ENCODE measurements at places on chromosomes 2 and 18.
A peak's percentile ranks its signal among the peaks of the same experiment; 100 is the strongest.

DNA sequence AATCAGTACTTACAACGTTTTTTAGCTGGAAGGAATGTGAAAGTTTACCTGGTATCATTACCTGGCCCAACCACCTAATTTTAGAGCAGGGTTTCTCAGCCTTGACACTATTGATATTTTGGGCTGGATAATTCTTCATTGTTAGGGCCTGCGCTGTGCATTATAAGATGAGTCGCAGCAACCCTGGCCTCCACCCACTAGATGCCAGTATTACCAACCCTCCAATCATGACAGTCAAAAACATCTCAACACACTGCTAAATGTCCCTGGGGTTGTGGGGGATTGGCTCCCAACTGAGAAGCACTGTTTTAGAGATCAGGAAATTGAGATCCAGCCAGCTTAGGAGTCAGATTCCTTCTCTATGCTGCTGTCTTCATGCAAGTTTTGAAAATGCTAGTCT, 265.3 kb upstream of the TCF4 start:
- no peak for DNase-seq

DNA sequence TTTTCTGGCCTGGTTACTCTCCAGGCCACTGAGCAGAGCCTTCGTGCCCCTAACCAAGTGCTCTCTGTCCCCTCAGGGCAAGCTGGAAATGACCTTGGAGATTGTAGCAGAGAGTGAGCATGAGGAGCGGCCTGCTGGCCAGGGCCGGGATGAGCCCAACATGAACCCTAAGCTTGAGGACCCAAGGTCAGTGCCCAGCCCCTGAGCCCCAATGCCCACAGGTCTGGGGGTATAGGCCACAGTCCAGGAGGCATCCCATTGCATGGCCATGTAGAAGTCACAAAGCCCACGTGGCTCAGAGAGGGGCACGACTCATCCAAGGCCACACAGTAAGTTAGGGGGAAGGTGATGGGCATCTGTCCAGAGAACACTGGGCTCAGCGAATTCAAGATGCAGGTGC, 227.6 kb downstream of the DYSF start:
- no peak for DNase-seq

GRCh38 chr2:132417430-132418035, 928 bp downstream of the GPR39 start:
- no peak for DNase-seq

DNA sequence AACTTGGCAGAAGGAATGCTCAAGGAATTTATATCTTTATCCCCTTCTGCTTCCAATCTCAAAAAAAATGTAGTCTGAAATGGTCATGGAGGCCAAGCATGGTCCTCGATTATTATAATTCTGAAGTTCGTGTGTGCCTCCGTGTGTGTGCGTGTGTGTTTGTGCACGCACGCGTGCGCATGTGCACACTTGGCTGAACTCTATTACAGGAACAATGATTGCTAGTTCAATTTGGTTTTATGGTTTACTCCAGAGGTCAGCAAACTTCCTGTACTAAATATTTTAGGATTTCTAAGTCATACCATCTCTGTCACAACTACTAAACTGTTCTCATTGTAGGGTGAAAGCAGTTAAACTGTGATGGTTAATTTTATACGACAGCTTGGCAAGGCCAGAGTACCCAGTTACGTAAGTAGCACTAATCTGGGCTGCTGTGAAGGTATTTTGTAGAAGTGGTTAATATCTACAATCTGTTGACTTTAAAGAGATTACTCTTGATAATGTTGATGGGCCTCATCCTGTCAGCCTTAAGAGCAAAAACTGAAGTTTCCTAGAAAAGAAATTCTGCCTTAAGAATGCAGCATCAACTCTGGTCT, 5.8 kb upstream of the MARCHF7 start:
- DNase-seq = no peak

- no peak for DNase-seq
Observed at GRCh38 chr2:241859436-241860183, 916 bp upstream of the PDCD1 start.

- no peak for DNase-seq
Observed at GRCh38 chr18:57775937-57776336, 27.2 kb downstream of the ATP8B1 start.

DNA sequence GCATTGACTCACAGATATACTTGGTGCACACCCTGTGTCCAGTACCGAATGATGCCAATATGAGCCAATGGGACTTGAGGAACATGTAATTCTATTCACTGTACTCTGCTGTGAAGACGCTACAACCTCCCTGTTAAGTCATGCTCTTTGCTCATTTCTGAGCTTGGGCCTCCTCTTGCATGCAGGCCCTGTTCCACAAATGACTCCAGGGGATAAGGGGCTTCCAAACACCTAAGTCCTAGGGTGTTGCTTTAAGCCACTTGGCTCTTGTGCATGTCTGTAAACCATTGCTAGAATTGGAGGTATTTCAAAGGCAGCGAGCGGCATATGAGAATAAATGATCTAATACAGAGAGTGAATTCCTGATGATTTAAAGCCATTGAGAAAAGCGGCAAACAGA, 105.9 kb upstream of the THOC1 start:
- DNase-seq = no peak

DNA sequence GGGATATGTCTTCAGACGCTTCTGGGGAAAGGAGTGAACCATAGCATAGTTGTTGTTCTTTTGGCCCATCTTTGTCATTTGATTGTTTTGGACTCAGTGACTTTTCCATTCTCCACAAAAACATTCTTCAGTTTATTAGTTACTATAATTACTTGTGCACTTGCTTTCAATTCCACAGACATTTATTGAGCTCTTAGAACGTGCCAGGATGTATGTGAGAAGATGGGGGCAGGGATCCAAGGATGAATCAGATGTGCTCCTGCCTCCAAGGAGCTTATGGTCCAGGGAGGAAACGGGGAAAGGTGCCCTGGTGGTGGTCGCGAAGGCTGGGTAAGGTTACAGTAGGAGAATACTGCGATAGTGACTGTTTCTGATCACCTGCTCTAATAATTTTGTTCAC, 6.9 kb upstream of the SLC4A3 start:
- no peak for DNase-seq

DNA sequence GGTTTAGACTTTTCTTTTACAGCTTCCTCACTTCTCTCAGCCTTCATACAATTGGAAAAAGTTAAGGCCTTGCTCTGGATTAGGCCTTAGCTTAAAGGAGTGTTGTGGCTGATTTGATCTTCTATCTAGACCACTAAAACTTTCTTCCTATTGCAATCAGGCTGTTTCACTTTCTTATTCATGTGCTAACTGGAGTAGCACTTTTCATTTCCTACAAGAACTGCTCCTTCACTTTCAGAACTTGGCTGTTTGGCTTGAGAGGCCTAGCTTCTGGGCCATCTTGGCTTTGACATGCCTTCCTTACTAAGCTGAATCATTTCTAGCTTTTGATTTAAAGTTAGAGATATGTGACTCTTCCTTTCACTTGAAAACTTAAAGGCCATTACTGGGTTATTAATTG, 114.3 kb downstream of the ARHGEF4 start:
- no peak for DNase-seq

DNA sequence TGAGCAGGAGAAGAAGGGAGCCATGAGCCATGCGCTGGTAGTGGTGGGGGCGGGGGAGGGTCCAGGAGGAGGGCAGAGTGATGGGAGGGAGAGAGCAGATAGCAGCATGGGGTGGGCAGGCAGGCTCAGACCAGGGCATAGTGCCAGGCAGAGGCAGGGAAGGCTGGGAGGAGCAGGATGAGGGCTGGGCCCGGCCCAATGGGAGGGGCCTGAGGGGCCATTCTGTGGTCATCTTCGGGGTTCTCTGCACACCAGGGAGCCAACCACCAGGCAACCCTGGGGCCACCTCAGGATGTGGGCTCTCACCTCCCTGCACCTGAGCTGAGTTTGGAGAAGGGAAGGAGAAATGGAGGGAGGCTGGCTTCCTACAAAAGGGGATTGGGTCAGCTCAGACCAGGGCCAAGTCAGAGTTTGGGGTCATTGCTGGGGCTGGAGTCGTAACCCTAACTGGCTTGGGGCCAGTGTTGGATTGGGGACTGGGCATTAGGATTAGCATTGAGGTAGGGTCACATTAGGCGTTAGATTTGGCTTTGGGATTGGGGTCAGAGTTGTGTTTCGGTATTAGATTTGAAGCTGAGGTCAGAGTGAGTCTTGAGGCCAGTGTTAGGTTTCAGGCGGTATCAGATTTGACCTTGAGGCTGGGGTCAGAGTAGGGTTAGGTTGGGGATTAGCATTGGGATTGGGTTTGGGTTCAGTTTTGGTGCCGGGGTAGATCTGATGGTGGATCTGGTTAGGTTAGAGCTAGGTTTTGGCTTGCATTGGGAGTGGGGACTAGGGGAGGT, 11.2 kb downstream of the VIL1 start:
- DNase-seq = no peak

DNA sequence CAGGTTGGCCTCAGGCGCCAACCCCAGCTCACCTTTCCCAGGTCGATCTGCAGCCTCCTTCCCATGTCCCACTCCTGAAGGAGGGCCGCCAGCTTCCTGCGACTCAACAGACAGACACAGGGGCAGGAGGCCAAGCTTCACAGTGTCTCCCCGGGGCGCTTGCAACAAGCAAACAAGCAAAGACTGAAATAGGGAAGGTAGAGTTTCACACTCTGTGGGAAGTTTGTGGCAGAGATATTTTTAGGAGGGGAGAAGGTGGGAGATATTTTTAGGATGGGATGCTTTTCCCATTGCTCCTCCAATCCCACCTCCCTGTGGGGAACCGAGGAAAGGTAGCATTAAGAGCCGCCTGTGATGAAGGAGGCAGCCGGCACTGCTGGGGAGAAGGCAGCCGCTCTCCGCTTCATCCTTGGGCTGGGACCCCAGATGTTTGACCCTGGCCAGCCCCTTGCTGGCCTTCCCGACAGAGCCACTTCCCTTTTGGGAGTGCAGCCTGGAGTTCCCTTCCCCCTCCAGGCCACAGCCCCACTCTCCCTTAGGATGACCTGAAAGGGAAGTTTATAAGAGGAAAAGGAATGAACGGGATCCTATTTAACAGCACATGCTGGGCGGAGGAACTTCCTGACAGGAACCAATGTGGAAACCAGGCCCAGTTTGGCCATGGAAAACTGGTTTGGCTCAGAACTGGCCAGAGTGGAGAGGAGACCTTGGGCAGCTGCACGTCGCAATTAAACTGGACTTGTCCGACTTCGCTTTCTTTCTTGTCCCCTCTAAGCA, 142.2 kb upstream of the SMAD2 start:
- DNase-seq = no peak

- no peak for DNase-seq
Observed at GRCh38 chr2:165886487-165887146, 67.0 kb downstream of the TTC21B start.

GRCh38 chr2:96890726-96891385, 21.0 kb upstream of the SEMA4C start:
- no peak for DNase-seq

GRCh38 chr2:133434959-133435668, 133.1 kb downstream of the NCKAP5 start:
- peak; percentile 70 for DNase-seq

GRCh38 chr2:215332872-215333595, 21.2 kb downstream of the ATIC start:
- no peak for DNase-seq

DNA sequence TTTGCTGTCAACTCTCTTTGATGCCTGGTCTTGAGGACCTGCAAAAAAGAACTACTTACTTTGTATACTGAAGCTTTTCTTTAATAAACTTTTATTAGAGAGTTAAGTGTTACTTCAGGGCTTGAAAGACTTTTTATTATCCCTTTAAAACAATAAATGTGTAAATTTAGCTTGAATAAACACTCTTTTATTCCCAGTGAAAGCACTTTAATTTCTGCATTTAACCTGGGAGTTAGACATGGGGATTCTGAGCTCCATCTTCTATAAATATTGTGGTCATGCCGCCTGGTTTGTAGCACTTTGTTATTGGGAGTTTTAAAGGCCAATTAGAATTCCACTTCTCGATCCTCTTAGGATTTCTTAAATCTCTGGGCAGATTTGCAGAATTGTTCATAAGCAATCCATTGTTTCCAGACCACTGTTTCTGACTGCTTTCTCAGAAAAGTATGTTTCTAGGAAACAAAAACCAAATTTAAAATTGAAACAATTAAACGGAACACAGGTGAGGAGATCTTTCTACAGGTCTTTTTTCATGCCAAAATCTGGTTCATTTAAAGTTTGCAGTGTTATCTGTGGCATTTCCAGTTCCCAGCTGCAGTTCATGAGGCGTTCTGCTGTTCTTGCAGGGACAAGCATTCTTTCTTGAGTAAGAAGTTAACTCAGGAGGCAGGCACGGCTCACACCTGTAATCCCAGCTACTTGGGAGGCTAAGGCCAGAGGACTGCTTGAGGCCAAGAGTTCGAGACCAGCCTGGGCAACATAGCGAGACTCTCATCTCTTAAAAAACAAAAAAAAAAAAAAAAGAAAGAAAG, 18.1 kb upstream of the E2F6 start:
- no peak for DNase-seq

DNA sequence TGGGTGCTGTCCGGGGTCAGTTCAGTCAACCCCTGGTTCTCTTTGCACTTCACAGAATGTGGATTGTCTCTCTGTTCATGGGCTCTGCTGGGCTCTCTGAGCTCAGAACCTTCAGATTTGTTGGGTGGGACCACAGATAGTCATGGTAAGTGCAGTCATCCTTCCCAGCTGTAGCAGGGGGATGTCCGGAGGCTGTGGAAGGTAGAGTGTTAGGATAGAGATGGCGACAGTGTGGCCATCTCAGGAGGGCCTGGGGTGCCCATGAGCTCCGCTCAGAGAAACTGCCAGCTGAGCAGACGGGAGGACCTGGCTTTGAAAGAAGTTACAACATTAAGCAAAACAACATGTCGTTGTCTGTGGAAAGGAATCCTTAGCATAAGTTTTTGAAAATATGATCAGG, 149.8 kb downstream of the FAM210A start:
- DNase-seq = no peak

DNA sequence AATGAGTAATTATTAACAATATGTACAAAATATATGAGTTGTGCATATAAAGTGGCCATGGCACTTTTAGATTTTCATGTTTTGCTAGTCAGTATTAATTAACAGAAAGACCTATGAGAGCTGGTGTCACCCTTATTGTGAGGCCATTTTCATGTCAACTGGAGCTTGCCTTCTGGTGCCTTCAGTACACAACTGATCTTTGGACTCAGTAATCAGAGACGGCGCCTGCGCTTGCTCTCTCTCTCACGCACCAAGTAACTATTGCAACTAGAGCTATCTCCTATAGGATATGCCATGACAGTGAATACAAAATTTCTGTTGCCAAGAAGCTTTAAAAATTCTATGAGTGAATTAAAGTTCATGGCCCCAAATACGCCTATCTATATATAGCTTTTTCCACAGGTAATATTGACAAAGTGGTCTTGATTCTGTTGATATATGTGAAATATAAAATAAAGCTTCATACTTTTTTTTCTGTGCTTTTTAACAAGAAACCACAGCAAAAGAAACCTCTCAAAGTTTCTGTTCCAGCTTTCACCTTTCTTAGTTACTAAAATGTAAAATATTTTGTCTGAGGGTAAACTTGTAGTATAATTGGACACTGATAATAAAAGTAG, 2.9 kb downstream of the SERTAD2 start:
- no peak for DNase-seq

GRCh38 chr18:76264198-76264875, 230.7 kb downstream of the ZNF516 start:
- no peak for DNase-seq

GRCh38 chr18:23487738-23488570, 15.4 kb upstream of the RMC1 start:
- DNase-seq = no peak

- DNase-seq = no peak
Observed at GRCh38 chr2:9778012-9778411, 65.3 kb upstream of the TAF1B start.
